ENCODE measurements at places on chromosomes 16 and 17. TPM values are rescaled to one million over a fixed set of nuclear protein-coding genes. Genes with fewer than 3 reads are reported as not detected.

Gene CPNE7
- 0.41 TPM for total RNA-seq

Gene SLC6A2
- total RNA-seq: not detected

Gene ITGB3
- not detected for total RNA-seq

Gene SULT1A1
- total RNA-seq: 20.9 TPM

Gene OTOA
- total RNA-seq: 0.07 TPM

Gene BFAR
- total RNA-seq: 76.1 TPM

Gene KRT39
- not detected for total RNA-seq

DNA sequence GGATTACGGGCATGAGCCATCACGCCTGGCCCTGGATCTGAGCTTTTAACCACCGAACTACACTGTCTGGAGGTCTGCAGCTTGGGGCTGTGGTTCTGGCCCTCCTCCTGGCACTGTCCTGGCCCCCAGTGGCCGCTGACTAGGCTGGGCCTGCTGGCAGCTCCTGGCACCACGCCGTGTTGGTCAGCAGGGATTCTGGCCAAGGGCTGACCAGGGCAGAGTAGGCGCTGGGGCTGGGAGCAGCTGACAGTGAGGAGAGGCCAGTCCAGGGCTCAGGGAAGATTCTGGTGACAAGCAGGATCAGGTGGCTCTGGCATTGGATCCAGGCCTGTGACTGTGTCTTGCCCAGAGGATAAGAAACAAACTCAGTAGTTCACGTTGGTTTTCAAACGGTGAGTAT, 14.6 kb downstream of the EEF2K start:
- no peaks in the 10 kb centered on the region for H3K4me1 ChIP-seq
- no peaks in the 10 kb centered on the region for H3K36me3 ChIP-seq
- H3K4me3 ChIP-seq: no peak overlapping the region

DNA sequence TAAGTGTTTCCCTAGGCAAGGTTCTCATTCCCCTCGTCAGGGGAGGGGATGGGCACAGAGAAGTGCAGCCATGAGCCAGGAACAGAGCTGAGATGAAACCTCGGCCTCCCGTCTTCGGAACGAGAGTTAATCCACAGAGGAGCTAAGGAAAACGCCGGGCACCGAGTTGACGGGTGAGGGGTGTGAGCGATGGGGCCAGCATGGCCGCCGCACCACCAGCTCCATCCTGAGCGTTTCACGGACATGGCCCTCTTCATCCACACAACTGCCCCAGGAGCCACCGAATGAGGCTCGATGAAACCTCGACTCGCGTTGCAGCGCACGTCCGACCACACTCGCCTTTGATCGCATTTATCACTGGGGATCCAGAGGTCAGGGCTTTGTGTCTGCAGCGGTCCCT, 21.5 kb downstream of the CA5A start:
- H3K27me3 ChIP-seq: peaks cover 14% of the 10 kb centered on the region
- no peak overlapping the region for H3K27ac ChIP-seq
- H3K36me3 ChIP-seq: no peaks in the 10 kb centered on the region
- no peak overlapping the region for H3K4me3 ChIP-seq
- no peak for DNase-seq

- H3K4me3 ChIP-seq: no peak overlapping the region
- H3K36me3 ChIP-seq: peaks cover 13% of the 10 kb centered on the region
- no peaks in the 10 kb centered on the region for H3K27me3 ChIP-seq
- no peak for DNase-seq
- H3K27ac ChIP-seq: no peak overlapping the region
- no peaks in the 10 kb centered on the region for H3K4me1 ChIP-seq
Measured at GRCh38 chr17:51275381-51275780, 15.0 kb downstream of the UTP18 start.

DNA sequence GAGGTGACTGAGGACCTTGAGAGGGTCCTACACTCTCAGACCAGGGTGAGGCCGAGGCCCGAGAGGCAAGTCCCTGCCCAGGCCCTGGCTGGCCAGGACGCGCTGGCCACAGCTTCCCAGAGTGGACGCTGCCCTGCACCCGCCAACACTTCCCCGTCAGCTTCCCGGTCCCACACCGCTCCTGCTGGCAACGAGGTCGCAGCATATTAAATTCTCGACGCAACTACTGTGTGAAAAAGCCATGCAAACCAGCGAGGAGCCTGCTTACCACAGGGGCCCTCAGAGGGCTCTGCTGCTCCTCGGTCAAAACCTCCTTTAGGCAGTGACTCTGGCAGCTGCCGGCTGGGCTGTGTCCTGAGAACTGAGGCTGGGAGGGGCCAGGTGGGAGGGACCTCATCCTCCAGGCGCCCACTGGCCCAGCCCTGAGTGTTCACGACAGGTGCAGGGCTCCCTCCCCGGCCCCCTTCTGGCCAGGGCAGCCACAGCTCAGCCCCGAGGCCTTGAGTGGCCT, 2.1 kb upstream of the TEX19 start:
- no peaks in the 10 kb centered on the region for H3K36me3 ChIP-seq
- no peak for DNase-seq
- H3K4me3 ChIP-seq: no peak overlapping the region

DNA sequence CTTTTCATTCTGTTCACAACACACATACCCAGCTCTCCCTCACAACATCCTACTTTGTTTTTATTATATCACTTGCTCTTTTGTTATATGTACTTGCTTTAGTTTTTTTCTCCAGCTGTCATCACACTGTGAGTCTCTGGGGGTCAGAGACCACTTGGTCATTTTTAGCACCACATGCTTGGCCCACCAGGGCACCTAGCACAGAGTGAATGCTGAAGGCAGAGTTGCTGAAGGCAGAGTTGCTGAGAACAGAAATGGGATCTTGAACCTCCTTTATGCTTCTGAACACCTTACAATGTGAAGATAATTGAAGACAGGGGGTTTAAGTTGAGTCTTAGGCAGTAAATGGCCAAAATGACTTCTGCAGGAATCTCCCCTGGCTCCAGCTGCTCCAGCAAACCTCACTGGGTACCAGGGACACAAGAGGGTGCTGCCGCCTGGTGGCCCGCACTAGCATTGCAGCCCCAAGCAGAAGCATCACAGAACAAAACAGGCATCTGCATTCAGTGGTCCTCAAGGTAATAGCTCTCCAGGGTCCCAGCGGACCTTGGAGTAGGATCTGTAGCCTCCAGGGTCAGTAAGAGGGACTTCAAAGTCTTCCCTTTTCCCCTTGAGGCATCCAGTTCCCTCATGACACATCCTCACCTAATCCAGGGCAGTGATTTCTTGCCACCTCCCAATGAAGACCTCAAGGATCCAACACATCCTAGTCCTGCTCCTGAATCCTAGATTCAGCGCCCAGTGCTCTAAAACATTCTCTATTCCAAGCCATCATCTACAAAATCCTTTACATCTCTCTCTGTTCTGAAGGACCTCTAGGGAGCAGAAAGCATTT, 1972.6 kb downstream of the TP53TG3F start:
- no peak for DNase-seq
- no peak overlapping the region for H3K27ac ChIP-seq
- no peaks in the 10 kb centered on the region for H3K4me1 ChIP-seq

GRCh38 chr17:82439829-82440365, 10.7 kb downstream of the CYBC1 start:
- H3K36me3 ChIP-seq: peaks cover 6% of the 10 kb centered on the region
- DNase-seq: no peak
- H3K4me1 ChIP-seq: no peaks in the 10 kb centered on the region

DNA sequence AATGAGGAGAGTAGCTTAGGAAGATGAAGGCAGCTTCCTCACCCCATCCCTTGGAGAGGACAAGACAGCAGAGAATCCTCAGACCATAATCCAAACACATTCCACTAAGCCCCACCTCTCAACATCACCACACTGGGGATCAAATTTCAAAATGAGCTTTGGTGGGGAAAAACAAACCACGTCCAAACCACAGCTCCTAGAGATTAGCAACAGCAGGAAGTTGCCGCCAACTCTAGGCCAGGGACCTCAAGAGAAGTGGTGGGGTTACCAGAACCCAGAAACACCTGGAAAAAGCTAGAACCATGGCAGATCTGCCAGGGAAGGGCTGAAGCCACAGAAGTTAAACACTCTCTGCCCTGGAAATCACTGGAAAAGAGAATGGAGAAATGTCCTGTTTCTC, 571.6 kb downstream of the HS3ST4 start:
- no peak for DNase-seq
- H3K4me3 ChIP-seq: no peak overlapping the region
- peaks cover 9% of the 10 kb centered on the region for H3K27me3 ChIP-seq
- H3K27ac ChIP-seq: no peak overlapping the region
- no peaks in the 10 kb centered on the region for H3K4me1 ChIP-seq
- H3K36me3 ChIP-seq: no peaks in the 10 kb centered on the region

GRCh38 chr17:57975044-57975443, 13.0 kb downstream of the VEZF1 start:
- H3K4me1 ChIP-seq: peaks cover 30% of the 10 kb centered on the region
- H3K4me3 ChIP-seq: no peak overlapping the region
- no peak for DNase-seq
- peaks cover 35% of the 10 kb centered on the region for H3K36me3 ChIP-seq
- H3K27ac ChIP-seq: no peak overlapping the region
- no peaks in the 10 kb centered on the region for H3K27me3 ChIP-seq

GRCh38 chr17:2691965-2692780, 19.4 kb downstream of the CLUH start:
- peaks cover 7% of the 10 kb centered on the region for H3K4me1 ChIP-seq
- H3K4me3 ChIP-seq: no peak overlapping the region
- H3K36me3 ChIP-seq: peaks cover 1% of the 10 kb centered on the region
- no peak for DNase-seq
- no peak overlapping the region for H3K27ac ChIP-seq

GRCh38 chr16:80500961-80501525, 39.8 kb upstream of the DYNLRB2 start:
- H3K27ac ChIP-seq: no peak overlapping the region
- no peaks in the 10 kb centered on the region for H3K36me3 ChIP-seq
- DNase-seq: no peak
- H3K27me3 ChIP-seq: no peaks in the 10 kb centered on the region
- no peak overlapping the region for H3K4me3 ChIP-seq
- H3K4me1 ChIP-seq: no peaks in the 10 kb centered on the region

DNA sequence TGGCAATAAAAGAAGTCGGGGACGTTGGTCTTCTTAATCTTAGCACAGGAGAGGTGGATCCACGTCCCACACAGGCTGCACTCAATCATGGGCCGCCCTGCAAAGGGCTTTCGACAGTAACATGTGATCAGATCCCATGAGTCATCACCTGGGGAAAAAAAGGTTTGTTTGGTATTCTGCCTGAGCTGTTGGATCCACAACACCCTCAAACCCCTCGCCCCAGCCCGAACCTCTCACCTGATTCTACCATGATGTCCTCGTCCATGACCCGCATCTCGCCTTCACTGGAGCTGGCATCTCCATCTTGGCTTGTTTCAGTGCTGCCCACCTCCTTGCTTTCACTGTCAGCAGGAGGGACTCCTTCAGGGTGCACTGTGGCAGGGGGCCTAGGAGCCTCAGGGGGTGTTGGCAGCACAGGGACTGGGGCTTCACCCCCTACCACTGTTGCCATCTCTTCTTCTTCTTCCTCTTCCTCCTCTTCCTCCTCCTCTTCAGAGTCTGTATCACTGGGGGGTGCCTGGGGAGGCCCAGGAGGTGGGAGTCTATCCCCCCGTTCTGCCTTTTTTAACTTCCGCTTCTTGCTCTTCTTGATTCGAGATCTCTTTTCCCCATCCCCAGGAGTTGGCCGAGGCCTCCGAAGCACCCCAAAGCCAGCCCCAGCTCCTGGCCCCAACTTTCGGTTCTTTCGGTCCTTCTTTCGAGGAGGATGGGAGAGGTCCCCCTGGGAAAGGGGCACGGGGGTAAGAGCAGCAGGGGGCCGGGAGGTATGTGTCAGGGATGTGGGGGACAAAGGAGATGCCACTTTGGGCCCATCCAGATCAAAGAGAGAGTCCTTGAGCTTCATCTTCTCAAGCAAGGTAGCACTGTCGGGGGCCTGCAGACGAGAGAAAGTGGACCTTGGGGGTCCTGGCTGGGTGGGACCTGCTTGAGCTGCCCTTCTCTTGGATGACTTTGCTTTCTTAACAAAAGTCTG, 1.7 kb upstream of the DVL2 start:
- H3K27ac ChIP-seq: peak overlapping the region; percentile 89
- H3K27me3 ChIP-seq: no peaks in the 10 kb centered on the region
- peaks cover 16% of the 10 kb centered on the region for H3K36me3 ChIP-seq
- DNase-seq: no peak
- peak overlapping the region; percentile 94 for H3K4me3 ChIP-seq

GRCh38 chr16:69644790-69645189, 79.0 kb downstream of the NFAT5 start:
- H3K4me1 ChIP-seq: no peaks in the 10 kb centered on the region
- H3K4me3 ChIP-seq: no peak overlapping the region
- H3K36me3 ChIP-seq: peaks cover 9% of the 10 kb centered on the region
- H3K27me3 ChIP-seq: no peaks in the 10 kb centered on the region
- no peak for DNase-seq

DNA sequence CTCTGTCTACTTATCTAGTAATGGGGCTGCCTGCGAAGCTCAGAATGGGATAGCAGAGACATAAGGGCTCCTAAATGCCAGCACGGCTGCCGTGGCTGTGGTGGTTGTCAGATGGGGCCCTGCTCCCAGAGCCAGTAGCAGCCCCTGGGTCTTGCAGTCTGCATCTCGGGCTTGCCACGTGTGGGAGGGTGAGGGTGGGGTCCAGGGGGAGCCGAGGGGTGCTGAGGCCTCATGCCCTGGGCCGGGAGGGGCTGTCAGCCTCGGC, 88.8 kb upstream of the GSE1 start:
- peaks cover 4% of the 10 kb centered on the region for H3K27me3 ChIP-seq
- peaks cover 2% of the 10 kb centered on the region for H3K36me3 ChIP-seq

DNA sequence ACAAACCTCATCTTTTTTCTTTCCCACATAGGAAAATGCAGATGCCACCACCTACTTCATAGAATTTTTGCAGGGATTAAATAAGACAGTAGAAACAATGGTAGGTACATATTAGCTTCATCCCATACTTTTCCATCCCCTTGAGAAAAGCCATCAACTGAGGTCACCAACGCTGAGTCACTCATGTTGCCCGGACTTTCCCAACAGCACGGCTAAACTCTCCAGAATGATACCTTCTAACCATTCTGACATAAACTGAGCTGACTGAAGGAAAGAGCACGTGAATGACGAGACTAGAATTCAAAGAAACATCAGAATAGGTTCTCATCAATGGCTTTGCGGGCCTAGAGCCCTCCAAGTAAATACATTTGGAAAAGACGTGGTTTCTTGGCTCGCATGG, 146.0 kb upstream of the RCVRN start:
- H3K27ac ChIP-seq: no peak overlapping the region
- H3K27me3 ChIP-seq: peaks cover 6% of the 10 kb centered on the region
- H3K4me1 ChIP-seq: no peaks in the 10 kb centered on the region
- no peak for DNase-seq
- no peaks in the 10 kb centered on the region for H3K36me3 ChIP-seq

GRCh38 chr16:60605176-60605575, 1431.1 kb downstream of the CDH8 start:
- H3K4me3 ChIP-seq: no peak overlapping the region
- DNase-seq: no peak
- H3K4me1 ChIP-seq: no peaks in the 10 kb centered on the region
- no peaks in the 10 kb centered on the region for H3K27me3 ChIP-seq

DNA sequence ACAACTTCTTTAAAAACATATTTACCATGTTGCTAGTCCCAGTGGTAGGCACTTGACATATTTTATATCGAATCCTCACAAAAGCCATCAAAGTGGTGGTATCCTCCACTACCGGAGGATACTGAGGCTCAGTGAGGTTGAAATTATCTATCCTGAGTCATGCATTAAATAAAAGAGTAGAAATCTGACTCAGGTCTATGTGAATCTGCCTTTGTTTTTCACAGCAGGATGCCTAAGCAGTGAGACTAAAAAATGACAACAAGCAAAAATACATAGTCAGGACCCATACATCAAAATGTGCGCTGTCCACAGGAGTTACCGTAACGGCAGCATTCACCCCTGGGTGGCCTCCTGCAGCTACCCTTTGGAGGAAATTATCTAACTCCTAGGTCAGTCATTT, 17.7 kb downstream of the BRD7 start:
- no peak overlapping the region for H3K4me3 ChIP-seq
- peaks cover 47% of the 10 kb centered on the region for H3K36me3 ChIP-seq
- H3K27me3 ChIP-seq: no peaks in the 10 kb centered on the region
- H3K4me1 ChIP-seq: no peaks in the 10 kb centered on the region
